ENCODE measurements at places on chromosomes 3 and 15.
A peak's percentile ranks its signal among the peaks of the same experiment; 100 is the strongest.

DNA sequence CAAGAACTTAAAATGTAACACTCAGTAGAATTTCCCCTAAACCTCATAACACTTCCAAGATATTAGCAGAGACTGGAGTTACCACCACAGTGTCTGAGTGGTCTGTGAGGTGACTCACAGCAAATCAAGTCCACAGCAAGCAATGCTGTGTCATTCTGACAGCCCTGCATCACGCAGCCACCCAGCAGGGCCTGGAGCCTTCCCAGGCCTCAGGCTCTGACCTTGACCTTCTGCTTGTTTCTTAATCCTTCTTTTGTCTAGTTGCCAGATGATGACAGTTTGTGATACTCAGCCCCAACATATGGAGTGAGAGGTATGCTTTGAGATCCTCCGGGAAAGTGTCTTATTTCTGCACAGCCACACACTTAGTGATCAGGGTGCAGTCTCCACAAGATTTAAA is 82.5 kb downstream of the TOP2B start:
- DNase-seq: no peak

GRCh38 chr3:187398955-187399354 is 30.8 kb downstream of the RTP4 start:
- DNase-seq: no peak

DNA sequence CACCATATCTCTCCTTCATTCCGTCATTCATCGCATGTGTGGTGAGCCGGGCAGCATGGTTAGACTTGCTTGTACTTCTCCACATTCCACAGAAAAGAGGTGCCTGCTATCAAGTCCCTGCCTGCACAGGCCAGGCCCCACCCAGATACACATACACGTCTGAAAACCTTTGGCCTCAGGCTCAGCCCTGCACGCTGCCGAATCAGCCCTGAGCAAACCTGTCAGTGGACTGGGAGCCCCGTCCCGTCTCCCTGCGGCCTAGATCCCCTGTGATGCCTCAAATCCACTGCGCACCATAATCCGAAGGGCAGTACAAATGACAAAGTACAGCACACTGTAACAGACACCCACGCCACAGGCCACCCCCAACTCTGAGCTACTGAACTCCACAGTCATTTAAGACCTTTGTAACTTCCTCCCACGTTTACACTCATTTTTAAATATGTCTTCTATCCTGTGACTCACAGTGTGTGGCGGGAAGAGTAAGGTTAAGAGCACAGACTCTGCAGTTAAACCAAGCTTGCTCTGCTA is 67.1 kb downstream of the MB21D2 start:
- peak; percentile 14 for DNase-seq

DNA sequence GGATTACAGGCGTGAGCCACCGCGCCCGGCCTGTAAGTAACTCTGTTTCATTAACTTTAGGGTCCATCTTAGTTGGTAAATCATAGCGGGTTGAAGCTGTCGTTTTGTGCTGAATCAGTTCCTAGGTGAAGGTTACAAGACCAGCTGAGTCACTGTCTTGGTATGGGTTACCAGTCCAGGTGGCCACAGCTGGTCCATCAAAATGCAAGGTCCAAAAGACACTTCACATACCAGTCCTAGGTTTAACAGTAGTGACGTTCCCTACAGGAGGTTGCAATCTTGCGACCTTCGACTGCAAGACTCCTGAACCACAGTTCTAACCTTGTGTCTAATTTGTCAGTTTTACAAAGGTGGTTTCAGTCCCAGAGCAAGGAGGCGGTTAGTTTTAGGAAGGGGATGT is 160.1 kb upstream of the ATP10A start:
- DNase-seq: no peak

- DNase-seq: no peak
Measured at GRCh38 chr15:98609144-98609852, 39.0 kb upstream of the IGF1R start.

- DNase-seq: no peak
Measured at GRCh38 chr3:12977117-12977808, 96.0 kb downstream of the IQSEC1 start.

- no peak for DNase-seq
Measured at GRCh38 chr15:68200016-68200861, 4.9 kb downstream of the CALML4 start.

- DNase-seq: no peak
Measured at GRCh38 chr3:125028657-125029056, 27.1 kb downstream of the HEG1 start.

GRCh38 chr15:86744198-86744780 is 664.6 kb downstream of the AGBL1 start:
- no peak for DNase-seq

GRCh38 chr15:35663956-35664355 is 118.0 kb upstream of the DPH6 start:
- no peak for DNase-seq

- DNase-seq: no peak
Measured at GRCh38 chr3:146972726-146973125, 367.6 kb upstream of the PLSCR5 start.

GRCh38 chr3:113147681-113148261 is 63.6 kb upstream of the BOC start:
- no peak for DNase-seq

- no peak for DNase-seq
Measured at GRCh38 chr15:43329217-43329959, 985 bp downstream of the LCMT2 start.

DNA sequence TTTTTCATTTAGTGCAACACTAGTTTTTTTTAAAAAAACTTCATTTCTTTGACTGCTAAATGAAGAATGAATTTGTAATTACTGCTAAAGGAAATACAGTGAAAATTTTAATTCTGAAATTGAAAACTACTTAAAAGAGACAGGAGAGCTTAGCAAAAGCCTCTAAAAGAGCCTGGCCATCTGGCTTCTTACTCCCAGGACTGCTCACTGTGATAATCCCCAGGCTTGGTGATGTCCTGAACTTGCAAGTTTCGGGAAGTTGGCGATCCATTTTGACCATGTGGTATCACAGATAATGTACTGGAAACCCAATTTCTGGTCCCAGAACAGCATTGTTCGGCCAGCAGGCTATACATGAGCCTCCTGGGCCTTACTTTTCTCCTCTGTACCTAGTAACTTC is 292.1 kb downstream of the FGF12 start:
- no peak for DNase-seq

DNA sequence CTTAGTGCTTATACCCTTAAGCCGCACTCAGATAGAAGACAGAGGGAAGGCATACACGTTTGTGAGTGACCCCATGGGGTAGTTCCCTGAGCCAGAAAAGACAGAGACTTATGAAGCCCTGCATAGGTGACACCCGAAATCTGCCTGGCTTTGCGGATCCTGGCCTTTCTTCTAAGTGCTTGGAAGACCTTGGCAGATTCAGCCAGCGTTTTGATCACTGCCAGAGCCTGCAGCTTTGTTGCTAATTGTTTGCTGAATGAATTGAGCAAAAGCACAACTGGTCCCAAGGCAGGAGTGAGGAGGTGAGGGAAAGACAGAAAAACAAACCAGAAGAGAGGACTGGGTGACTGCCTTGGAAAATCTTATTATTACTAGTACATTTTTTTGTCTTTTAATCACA is 168.3 kb upstream of the ICE2 start:
- no peak for DNase-seq

DNA sequence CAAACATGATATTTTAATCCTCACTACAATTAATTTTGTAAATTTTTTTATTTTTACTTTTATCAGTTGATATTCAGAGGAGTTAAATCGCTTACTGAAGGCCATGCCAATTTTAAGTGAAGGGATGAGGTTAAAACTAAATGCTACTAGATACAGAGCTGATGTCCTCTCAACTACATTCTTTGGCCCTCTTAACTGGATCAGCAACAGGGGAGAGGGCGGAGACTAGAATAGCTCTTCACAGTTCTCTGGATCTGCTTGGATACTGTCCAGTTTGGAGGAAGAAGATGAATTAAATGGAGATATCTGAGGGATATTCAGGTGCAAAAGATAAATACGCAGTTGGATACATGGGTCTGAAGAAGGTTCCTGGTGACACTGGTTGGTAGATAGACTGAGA is 85.6 kb upstream of the LYSMD4 start:
- DNase-seq: no peak

DNA sequence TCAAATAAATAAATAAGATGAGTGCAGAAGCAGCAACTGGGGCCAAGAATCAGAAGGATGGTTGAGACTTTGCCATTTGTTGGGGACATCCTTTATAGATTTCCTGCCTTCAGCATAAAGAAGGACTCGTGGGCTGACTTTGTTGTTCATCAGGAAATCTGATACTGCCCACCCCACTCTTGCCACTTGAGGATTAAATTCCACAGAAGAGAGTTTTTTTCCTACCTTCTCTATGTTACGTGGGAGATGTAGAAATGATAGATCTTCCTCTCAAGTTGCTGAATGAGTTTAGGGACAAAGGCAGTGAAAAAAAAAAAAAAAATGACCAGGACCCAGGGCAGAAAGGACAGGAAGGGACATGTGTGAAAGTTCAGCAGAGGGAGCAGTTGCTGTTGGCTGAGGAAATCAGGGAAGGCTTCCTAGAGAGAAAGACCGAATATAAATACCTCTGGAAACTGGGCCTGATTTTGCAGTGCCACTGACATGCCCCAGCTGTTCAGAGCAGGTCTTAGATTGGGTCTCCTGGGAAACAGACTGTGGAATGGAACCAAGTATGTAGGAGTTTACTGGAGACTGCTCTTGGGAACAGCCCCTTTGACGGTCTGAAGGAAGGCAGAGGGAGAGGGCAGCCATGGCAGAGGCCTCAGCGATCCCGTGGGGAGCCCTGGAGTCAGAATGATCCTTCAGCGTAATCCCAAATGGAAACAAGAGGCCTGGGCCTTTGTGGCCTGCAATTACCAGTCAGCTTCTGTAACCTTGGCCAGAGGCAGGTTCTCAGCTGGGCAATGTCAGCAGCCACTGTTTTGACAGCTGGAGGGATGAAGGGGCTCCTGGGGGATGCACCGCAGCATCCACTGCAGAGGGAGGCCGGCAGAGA is 50.9 kb downstream of the C3orf20 start:
- no peak for DNase-seq

GRCh38 chr3:3015185-3016089 is 94.7 kb downstream of the IL5RA start:
- DNase-seq: no peak

DNA sequence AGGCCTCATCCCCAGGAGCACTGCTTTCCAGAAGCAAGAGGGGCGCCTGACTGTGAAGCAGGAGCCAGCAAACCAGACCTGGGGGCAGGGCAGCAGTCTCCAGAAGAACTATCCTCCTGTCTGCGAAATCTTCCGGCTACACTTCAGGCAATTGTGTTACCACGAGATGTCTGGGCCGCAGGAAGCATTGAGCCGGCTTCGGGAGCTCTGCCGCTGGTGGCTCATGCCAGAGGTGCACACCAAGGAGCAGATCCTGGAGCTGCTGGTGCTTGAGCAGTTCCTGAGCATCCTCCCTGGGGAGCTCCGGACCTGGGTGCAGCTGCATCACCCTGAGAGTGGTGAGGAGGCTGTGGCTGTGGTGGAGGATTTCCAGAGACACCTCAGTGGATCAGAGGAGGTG is 2.1 kb downstream of the ZKSCAN7 start:
- DNase-seq: no peak

- DNase-seq: no peak
Measured at GRCh38 chr3:76490064-76490463, 549.8 kb upstream of the ROBO2 start.

- DNase-seq: no peak
Measured at GRCh38 chr3:184486614-184487013, 75.0 kb upstream of the EPHB3 start.

DNA sequence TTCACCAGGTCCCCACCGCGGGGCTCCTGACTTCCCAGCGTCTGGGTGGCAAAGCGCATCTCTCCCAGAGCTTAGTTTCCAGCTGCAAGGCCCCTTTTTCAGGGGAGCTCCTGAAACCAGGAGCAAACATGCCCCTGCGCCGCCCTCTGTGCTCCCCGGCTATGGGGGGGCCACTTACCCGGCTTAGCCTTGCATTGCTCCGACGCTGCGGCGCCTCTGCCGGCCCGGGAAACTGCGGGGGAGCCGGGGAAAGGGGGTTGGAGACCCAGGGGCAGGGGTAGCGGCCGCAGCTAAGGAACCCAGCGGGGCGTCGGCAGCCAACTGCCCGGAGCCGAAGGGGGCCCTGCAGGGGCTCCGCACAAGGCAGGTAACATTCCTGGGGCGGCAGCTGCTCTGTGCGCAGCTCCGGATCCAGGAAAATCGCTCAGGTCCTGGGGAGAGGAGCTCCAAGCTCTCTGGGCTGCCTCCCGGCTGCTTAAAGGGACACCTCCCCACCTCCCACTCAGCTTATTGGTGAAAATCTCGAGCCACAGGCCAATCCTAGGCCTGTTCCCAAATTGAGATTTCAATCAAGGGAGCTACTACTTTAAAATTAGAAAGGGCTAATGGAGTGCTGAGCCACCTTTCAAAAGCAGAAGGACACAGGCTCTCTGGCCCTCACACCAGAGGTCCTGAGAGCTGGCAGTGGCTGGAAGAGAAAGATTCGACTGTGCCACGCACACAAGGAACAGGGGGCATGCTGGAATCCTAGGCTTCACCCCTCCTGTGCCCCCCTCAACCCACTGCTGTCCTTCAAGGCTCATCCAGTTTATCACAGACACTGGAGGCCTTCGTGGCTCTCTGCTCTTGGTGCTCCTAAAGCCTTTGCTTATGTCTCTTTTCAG is 42.7 kb upstream of the PRICKLE2 start:
- DNase-seq: no peak

- no peak for DNase-seq
Measured at GRCh38 chr3:119408243-119408950, 55.0 kb downstream of the TMEM39A start.

DNA sequence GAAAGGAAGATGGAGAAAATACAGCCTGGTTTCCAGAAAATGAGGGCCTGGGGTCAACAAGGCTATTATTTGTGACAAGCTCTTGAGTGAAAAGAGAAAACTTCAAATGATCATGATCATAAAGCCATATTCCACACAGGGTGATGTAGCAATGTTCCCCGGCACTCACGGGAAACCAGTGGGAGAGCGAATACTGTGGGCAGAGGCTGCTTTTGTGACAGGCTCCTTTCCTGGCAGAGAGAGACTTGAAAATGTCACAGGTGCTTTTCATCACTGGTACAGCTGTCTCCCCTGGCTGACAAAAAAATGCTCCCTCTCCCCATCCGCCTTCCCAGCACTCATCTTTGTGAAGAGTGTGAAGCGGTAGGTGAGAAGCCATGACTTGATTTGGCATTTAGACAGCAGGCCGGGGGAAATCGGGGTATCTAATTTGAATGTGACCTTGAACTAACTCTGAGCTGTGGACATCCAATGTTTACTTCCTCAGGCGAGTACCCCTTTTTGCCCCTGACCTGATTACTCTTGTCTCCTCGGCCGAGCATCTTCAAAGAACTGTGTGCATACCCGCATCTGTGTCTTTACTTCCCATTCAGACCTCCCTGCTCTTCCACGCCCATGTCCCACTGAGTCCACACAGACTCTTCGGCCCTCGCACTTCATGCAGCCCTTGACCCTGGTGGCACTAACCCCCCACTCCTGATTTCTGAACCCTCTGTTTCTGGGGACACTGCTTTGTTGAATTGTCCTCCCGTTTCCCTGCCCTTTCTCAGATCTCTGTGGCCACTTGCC is 23.2 kb downstream of the CA12 start:
- no peak for DNase-seq

GRCh38 chr3:109364088-109364487 is 26.7 kb upstream of the DPPA4 start:
- DNase-seq: no peak

Data from stimulated activated CD4-positive, alpha-beta T cell treated with anti-CD3 and anti-CD28 coated beads, Interleukin-1b, Interleukin-23, amount 100 ng/mL, for 24 hours (primary cell).